ENCODE measurements at places on chromosomes 6 and 20.
A peak's percentile ranks its signal among the peaks of the same experiment; 100 is the strongest.

DNA sequence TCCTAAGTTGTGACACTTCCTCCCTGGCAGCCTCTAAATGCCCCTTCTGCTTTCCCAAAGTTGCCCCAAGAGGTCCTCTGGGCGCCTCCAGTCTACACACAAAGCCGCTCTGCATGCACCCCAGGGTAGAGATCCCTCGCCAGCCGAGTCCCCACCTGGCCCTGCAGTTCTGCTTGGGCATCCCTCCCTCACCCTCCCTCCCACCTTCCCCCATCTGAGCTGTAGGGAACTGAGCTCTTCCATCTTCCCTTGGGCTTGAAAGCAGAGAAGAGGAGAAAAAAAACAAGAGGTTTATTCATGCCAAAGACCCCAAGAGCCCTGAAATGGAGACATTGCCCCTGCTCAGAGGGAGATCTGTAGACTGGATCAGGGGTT lies 5.7 kb upstream of the FGD2 start:
- DNase-seq = no peak

GRCh38 chr20:23551786-23552185 lies 16.5 kb downstream of the CST9L start:
- no peak for DNase-seq

- DNase-seq = no peak
These were observed 332.9 kb downstream of the KIF16B start for GRCh38 chr20:16240355-16240754.

GRCh38 chr6:83827050-83827449 lies 26.1 kb upstream of the RIPPLY2 start:
- DNase-seq = no peak

GRCh38 chr20:34246126-34246626 lies 5.0 kb downstream of the ASIP start:
- no peak for DNase-seq

DNA sequence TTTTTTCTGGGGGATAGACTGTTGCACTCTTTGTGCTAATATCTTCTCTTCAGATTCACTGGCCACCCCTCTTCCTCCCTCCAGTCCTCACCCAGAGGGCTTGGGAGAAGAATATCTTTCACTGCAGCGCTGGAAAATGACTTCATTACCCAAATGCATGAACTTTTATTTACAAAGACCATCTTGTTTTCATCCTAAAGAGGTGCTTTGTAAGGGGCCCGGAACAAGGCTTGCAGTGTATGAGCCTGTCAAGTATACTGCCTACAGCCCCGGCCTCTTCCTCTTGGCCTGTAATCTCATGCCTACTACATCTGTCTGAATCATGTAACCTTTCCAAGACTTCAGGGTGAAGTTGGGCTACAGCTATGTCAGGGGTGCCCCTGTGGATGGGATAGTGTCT lies 554 bp upstream of the LAMA4 start:
- DNase-seq = no peak

DNA sequence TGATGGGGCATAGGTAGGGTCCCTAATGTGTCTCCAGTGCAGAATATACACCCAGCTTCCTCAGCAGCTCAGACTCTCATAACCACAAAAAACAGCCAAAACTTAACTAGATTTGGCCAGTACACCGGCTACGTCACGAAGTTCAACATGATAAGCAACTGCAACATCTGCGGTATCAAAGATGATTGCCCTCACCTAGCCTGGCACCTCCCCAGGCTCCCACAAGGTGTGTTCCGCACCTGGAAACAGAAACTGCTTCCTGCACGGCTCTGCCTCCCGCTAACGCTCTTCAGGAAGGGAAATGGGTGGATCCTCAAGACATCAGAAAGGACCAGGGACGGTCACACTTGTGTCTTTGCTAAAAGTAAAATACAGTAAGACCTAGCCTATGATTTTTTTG lies 9.5 kb downstream of the TXNDC5 start:
- no peak for DNase-seq

- no peak for DNase-seq
These were observed 30.1 kb upstream of the NTSR1 start for GRCh38 chr20:62678553-62678952.

DNA sequence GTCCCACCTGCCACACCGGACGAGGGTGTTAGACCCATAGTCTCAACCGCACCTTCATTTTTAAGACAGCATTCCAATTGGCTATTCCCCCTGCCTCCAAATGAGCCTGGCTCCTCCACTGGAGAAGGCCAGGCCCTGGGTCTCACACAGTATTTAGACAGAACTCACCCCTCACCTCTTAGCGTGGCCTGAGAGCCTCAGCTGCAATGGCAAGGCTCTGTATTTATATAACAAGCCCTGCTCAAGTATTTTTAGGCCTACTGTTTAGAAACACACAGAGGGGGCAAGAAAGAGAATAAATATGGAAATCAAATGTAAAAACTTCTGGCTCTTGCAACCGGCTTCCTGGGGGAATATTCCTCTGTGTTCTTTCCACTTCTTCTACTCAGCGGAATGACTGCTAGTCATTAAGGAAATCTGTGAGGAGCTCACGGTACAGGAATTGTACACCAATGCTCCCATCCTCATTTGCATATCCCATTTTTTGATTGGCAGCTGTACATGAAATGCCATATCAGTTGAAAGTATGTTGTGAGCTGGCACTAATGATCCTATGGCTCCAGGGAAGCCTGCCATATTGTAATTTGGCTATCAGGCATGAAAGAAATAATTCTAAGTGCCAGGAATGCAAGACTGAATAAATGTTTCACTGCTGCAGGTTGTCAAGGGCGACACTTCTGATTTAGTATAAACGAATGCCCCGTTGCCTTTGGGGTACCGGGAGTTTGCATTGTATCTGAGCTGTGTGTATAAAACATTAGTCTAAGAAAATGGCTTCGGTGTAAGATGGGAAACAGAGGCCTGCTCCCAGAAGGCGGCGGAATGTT lies 207.5 kb downstream of the ZNF217 start:
- no peak for DNase-seq

GRCh38 chr6:48449002-48449401 lies 338.0 kb upstream of the PTCHD4 start:
- no peak for DNase-seq

DNA sequence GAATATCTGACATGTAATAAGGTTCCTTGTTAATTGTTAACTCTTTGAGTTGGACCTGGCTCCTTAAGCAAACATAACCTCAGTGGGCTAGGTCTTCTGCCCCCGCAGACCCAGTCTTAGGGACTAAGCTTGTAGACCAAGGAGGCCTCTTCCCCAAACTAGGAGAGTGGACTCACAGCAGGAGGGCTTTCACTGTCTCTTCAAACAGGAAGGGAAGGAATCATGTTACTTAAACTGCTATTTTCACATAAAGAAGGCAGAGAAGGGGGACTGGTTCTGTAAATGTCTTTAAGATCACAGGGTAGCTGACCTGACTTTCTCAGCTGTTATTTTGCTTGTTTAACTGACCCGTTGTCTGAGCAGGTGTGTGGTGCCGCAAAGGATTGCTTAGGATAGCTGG lies 34.9 kb upstream of the PRDM1 start:
- peak; percentile 5 for DNase-seq

DNA sequence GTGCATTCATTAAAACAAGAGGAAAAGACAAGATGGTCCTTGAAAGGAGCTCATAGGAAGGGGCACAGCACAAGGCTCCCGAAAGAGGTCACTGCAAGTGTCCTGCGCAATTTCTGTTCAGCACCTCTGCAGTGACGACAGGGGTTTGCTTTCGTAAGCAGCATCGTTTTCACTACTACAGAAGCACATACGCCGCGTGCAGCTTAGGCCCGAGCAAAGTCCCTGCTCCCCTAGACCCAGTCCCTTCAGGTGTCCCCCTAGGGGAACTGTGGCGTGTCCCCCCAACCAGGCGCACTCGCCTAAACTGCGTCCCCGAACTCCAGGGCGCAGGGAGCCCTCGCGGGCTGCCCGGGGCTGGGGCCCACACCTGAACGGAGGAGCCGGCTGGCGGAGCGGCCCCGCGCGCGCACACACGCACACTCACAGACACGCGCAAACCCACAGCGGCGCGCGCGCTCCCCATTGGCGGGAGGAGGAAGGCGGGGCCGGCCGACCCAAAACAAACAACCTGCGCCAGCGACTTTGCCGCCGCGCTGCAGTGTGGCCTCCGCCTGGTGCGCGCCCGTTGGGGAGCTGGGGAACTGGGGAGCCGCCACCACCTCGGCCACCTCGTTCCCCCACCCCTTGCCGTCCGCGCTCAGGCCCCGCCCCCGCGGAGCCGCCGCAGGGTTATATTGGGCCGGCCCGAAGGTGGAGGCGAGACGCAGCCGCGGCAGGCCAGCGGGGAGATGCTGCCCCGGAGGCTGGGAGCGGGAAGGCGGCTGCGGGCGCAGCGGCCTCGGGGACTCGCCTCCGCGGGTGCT lies at the start of gene FOXQ1:
FOXQ1 (plus strand) TSS at position 699 of the 803 bp plus-strand sequence. CDS start 607 bp downstream, outside the sequence.
- peak; percentile 84 for DNase-seq

DNA sequence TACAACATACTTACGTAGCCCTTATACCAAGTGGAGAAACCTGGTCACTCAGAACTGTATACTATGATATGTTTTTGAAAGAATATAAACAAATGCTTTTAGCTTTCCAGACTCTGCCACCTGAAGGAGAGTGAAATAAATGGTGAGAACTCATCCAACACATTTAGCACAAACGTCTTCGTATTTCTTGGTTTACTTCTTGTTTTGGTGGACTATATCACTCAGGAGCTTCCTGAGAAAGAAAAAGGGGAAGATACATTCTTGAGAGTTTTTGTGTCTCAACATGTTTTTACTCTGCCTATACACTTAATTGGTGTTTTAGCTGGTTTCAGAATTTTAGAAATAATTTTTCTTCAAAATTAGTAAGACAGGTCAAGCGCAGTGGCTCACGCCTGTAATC lies 19.4 kb upstream of the CTAGE9 start:
- DNase-seq = no peak

- no peak for DNase-seq
These were observed 38.0 kb downstream of the PDE10A start for GRCh38 chr6:165624871-165625639.

DNA sequence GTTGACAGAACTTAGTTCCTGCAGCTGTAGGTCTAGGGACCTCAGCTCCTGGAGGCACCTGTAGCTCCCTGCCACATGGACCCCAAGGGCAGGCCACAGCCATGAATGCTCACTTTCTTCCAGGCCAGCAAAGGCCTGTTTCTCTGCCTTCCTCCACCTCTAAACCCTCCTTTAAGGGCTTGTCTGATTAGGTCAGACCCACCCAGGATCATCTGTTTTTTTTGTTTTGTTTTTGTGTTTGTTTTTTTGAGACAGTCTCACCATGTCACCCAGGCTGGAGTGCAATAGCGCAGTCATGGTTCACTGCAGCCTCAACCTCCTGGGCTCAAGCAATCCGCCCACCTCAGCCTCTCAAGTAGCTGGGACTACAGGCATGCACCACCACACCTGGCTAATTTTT lies 11.5 kb upstream of the BCAS4 start:
- DNase-seq = no peak

DNA sequence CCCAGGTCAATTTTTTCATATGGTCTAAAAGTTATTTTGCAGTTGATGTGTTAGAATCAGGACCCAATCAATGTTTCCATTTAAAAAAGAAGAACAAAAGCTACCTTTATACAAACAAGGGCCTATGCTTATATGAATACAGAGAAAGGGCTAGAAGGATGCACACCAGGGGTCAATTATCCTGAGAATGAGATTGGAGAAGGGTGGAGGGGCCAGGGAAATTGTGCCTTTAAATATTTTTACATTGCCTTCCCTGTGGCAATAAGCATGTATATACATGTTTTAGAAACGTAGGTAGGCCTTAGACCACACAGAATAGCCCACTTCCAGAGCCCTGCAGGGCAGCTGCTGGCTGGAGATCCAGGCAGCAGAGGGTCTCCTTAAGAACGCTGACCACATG lies 12.7 kb downstream of the EXOC2 start:
- no peak for DNase-seq

DNA sequence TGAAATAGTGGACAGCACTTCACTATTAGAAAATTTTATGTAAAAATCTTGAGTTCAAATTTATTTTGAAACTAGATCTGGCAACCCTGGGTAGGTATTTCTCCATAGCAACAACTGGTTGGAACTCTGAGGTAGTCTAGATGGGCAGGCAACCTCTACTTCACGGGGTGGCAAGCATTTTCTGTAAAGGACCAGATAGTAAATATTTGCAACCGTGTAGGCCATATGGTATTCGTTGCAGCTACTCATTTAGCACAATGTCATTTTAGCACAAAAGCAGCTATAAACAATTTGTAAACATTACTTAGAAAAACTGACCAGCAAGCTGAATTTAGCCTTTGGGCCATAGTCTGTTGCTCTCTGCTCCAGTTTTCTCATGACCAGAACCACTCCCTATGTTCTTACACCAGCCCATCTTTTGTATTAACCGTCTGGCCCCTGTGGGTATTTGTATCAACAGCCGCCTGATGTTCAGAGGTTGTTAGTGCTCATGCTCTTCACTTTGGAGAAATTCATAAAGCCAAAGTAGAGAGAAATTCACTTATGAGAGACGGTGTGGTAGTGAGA lies 29.2 kb downstream of the LGSN start:
- DNase-seq = no peak

DNA sequence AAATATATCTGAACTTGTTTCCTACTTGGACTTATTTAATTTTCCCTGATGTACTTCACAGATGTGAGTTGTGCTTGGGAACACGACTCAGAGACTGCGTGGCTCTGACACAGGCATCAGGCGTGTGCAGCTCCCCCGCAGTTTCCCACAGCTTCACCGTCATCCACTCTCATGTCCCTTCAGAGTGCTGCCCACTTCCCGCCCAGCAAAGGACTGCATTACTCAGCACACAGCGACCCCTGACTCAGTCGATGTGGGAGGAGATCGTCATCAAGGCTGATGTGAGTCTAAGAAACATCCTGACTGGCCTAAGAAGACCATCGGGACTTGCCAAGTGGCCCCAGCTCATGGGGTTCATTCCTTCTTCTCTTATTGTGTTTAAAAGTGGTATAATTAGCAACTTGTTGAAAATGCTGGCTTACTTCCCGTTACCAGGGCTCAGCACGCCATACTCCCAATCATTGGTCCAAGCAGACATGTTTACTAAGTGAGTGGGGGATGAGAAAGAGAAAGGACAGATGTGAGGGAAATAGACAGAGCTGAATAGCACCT lies 539.4 kb upstream of the JARID2 start:
- no peak for DNase-seq

DNA sequence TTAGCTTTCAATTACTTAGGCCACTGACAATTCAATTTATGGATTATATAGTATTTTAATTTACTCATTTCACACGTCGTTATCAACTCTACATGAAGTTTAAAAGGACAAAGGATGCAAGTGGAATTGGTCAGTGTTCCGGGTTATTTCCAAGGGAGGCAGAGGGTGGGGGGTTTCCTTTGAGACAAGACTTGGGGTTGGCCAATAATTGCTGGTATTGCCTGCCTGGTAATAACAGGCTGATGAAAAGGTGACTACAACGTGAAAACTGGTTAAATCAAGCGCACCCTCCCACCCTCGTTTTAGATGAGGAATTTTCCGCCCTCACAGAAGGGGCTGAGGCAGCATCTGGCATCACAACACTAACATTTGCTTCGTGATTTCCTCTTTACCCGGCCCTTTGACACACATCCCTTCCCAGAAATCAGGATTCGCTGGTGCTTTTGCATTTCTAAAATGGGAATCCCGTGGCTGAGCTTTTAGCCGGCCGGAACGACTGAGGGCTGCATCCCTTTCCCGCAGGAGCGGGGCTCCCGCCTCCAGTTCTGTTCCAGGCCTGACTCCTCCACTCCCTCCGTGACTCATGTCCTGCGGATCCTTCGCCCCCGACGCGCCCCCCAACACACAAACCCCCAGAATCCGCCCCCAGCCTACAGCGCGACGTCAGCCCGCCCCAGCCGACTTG lies 999 bp upstream of the PIM1 start:
- peak; percentile 79 for DNase-seq

Data from right kidney (tissue), 9 donors.